Fibroblast of villous mesenchyme (primary cell): ENCODE measurements at places on chromosomes 3 and 15. TPM values are rescaled to one million over a fixed set of nuclear protein-coding genes. Genes with fewer than 3 reads are reported as not detected.

Gene TPRG1
- 1.3 and 3.5 TPM in 2 replicates for total RNA-seq

Gene CCR3
- total RNA-seq, result not detected in 2 replicates

Gene MKRN2OS
- total RNA-seq, result not detected in 2 replicates

Gene FHIT
- 1.6 and 2.2 TPM in 2 replicates for total RNA-seq

Gene PLCH1
- total RNA-seq, result 11.7 and 14.2 TPM in 2 replicates

Gene LRRC3B
- not detected in 2 replicates for total RNA-seq

Gene IL5RA
- not detected in 2 replicates for total RNA-seq

Gene CD200
- total RNA-seq, result 1.3 TPM in 2 replicates

Gene ROBO1
- total RNA-seq, result 65.4 and 88.5 TPM in 2 replicates

Gene SMCO1
- total RNA-seq, result under 0.01 TPM in 1 of 2 replicates, not detected in the other

Gene TRAIP
- total RNA-seq, result 3.0 and 3.5 TPM in 2 replicates

Gene SPTBN5
- 0.32 and 0.43 TPM in 2 replicates for total RNA-seq

Gene MST1R
- total RNA-seq, result under 0.01 and 0.32 TPM in 2 replicates

Gene ALPK3
- total RNA-seq, result 0.86 and 1.3 TPM in 2 replicates

Gene ARHGEF26
- 1.6 and 1.7 TPM in 2 replicates for total RNA-seq

Gene CPEB1
- 3.9 and 7.1 TPM in 2 replicates for total RNA-seq

Gene PTPN23
- 20.7 and 25.4 TPM in 2 replicates for total RNA-seq

Gene RAD54L2
- total RNA-seq, result 26.3 and 26.7 TPM in 2 replicates

Gene TMEM212
- not detected in 2 replicates for total RNA-seq

Gene KAT2B
- 9.7 and 12.5 TPM in 2 replicates for total RNA-seq

Gene THRB
- total RNA-seq, result 5.2 and 13.4 TPM in 2 replicates

Gene ATP6V1A
- 85.7 and 117 TPM in 2 replicates for total RNA-seq

DNA sequence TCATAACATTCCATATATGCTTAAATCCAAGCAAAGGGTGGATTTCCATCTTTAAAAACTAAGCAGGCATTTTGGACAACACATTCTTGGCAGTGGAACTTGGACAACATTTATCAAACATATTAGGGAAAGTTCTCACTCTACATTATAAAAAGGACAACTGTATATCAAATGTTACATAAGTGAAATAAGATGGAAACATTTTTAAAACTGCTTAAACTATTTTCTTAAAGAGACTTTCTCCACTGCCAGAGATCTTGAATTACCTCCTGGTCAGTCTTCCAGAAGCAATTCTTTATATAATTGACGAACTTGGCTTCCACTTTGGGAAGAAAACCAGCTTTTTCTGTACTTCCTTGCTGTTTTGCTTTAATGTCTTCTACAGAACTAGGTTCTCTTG, 109.3 kb downstream of the NEO1 start:
- no peak for DNase-seq

DNA sequence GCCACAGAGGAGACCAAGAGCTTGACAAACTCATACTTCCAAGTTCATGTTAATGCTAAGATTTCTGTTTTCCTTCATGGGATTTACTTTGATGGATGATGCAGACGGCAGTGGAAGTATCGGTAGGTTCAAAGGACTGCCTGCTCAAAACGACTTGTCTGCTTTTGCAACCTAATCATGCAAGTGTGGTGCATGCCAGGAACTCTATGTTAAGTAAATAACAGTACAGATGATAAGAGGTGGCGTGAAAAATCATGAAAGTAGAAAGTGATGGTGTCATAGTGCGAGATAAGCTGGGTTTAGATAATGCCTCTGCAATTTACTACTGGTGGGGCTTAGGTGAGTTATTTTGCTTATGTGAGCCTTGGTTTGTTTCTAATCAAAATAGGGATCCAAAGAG, 14.7 kb upstream of the LMCD1 start:
- peak; percentile 95 for DNase-seq

GRCh38 chr15:63860155-63860554, 26.4 kb upstream of the HERC1 start:
- DNase-seq, result no peak

- DNase-seq, result no peak
These were observed 25.7 kb downstream of the SPATA12 start for GRCh38 chr3:57086201-57086600.

- no peak for DNase-seq
These were observed 37.9 kb downstream of the DPH6 start for GRCh38 chr15:35507932-35508638.

GRCh38 chr15:67980773-67981685, 73.1 kb upstream of the PIAS1 start:
- no peak for DNase-seq

- DNase-seq, result peak; percentile 89
These were observed 47.6 kb upstream of the MED12L start for GRCh38 chr3:151037746-151038477.

DNA sequence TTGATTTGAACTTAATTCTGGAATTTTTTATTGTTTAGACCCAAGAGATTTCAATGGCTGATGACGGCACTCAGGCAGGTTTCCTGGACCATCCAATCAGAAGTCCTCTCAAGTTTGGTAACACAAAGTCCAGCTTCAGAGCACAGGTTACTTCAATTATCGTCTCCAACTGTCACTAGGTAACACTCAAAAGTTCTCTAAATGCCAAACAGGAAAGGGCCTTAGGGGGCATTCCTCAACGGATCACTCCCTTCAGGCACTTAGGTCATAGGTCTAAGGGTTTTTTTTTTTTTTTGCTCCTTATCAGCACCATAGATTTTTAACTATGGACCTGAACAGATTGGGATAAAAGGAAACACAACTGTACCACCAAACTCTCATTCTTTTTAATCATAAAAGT, 85.8 kb downstream of the MEIS2 start:
- DNase-seq, result no peak

DNA sequence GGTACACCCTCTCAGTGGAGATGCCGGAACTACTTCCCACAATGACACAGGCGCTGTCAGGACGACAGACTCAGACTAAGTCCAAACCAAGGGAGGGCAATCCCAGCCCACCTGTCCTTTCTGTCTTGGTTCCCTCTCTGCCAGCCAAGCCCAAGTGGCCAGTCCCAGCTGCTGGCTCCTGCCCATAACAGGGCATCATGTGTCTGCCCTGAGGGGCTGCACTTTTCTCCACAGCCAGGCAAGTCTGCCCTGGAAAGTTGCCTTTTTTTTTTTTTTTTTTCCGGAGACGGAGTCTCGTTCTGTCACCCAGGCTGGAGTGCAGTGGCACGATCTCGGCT, 20.0 kb upstream of the BCL2A1 start:
- DNase-seq, result no peak

- no peak for DNase-seq
These were observed 176.7 kb upstream of the PDZRN3 start for GRCh38 chr3:73801444-73801843.

- no peak for DNase-seq
These were observed 290.4 kb upstream of the TBL1XR1 start for GRCh38 chr3:177487635-177488186.

DNA sequence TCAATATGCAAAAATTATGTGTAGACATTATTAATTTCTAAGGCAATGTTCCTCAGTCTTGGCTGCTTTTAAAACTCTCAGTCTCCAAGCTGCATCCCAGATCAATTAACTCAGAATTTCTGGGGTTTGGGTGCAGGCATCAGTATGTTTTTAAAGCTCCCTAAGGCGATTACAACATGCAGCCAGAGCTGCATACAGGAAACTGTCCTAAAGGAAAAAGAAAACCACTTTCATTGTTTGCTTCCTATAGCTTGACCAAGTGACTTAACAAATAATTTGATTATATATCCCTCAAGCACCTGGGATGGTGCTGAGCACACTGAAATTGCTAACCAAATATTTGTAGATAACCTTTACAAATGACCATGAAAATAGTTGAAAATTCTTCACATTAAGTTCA, 194.7 kb downstream of the DTWD1 start:
- peak; percentile 21 for DNase-seq

GRCh38 chr3:160837394-160837980, 81.5 kb downstream of the PPM1L start:
- no peak for DNase-seq

GRCh38 chr3:150293401-150294001, 114.6 kb upstream of the TSC22D2 start:
- DNase-seq, result peak; percentile 47

DNA sequence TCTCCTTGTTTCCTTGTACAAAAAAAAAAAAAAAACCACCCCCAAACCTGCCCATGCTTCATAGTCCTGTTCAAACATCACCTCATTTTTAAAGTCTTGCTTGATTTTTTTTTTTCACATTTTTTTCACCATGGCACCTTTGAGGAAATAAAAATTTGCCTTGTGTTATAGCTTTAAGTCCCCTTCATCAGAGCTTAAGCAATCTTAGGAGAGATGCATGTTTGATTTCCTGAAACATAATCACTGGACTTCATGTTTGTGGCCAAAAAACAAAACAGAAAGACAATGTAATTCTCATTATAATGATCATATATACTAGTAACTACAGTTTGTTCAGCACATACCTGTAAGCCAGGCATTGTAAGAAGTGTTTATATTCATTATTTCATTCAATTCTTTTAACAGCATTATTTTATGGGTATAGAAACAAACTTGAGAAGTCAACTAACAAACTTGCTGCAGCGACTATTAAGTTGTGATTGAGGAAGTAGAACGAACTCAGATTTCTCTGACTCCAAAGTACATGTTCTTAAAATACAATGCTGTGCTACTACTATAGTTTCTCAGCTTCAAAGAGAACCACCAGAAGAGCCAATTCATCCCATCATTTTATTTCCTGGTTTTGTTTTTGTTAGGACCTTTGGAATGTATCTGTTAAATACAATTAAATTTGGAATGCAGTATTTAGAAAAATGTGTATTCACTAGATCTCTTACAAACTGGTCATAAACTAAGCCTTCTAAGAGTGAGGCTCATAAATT, 203.8 kb downstream of the TCF12 start:
- DNase-seq, result peak; percentile 22

GRCh38 chr3:107452436-107452835, 70.3 kb upstream of the BBX start:
- DNase-seq, result peak; percentile 24

DNA sequence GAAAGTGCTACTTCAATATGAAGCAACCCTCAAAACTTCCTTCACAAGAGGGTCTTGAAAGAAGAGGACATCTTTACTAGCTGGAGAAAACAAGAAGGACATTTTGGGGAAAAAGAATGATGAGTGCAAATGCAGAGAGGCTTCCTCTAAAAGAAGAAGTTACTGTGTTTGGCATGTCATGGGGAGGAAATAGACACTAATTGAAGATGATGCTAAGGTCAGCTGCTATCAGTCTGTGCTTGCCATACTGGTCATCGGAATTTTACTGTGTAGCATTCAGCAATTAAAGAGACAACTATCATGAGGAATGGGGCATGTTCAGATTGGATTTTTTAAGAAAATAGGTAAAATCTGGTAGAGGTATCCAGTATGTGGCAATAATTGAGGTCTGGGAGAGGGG, 60.0 kb downstream of the THRB start:
- DNase-seq, result no peak

GRCh38 chr15:73539212-73540128, 93.7 kb downstream of the NPTN start:
- peak; percentile 7 for DNase-seq

- no peak for DNase-seq
These were observed 33.5 kb downstream of the SLC9C1 start for GRCh38 chr3:112260563-112260962.

GRCh38 chr3:194235160-194235559, 99.2 kb downstream of the HES1 start:
- DNase-seq, result no peak

GRCh38 chr3:13275376-13276005, 144.6 kb downstream of the NUP210 start:
- DNase-seq, result no peak

DNA sequence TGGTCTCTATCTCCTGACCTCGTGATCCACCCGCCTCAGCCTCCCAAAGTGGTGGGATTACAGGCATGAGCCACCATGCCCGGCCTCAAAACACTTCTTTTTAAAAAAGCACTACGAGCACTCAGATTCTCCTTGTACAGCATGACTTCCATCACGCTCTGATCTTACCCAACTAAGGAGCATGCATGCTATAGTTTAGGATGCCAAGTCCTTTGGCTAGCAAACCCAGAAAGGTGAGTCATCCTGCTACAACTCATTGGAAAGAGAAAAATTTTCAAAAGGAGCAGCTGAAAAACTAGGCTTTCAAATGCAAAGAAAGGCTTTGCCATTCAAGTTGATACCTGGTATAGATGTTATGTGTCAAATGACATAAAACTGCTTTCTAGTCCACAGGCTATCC, 70.3 kb upstream of the PRICKLE2 start:
- DNase-seq, result peak; percentile 76

DNA sequence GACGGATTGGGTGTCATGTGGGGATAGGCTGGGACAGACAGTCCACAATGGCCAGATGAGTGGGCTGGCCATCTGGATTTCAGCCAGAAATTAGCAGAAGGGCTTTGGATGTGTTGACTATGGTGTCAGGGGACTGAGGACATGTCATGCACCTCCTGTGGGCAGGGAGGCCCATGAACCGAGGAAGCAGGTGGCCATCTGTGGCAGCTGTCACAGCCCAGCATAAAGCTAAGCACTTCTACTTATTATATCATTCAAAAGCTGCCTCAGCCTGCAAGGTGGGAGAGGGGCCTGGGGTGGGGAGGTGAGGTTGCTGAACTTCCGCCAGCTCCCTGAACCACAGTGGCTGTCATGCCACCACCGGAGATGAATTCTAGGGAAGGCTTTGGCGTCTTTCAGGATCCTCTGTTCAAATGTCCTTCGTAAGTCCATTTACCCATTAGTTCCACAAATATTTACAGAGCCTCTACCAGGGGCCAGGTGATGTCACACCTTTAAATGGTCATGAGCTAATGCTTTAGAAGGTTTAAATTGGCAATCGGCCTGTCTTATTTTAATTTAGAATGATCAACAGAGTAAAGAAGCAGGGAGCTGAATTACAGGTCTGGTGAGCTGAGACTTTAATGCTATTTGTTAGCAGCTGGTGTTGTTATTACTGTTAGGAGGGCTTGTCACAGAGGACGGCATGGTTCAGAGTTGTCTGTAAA, 23.6 kb upstream of the CAV3 start:
- no peak for DNase-seq

- no peak for DNase-seq
These were observed 11.3 kb downstream of the CISH start for GRCh38 chr3:50600141-50600753.

- no peak for DNase-seq
These were observed 396.5 kb downstream of the FHIT start for GRCh38 chr3:60854791-60855190.

DNA sequence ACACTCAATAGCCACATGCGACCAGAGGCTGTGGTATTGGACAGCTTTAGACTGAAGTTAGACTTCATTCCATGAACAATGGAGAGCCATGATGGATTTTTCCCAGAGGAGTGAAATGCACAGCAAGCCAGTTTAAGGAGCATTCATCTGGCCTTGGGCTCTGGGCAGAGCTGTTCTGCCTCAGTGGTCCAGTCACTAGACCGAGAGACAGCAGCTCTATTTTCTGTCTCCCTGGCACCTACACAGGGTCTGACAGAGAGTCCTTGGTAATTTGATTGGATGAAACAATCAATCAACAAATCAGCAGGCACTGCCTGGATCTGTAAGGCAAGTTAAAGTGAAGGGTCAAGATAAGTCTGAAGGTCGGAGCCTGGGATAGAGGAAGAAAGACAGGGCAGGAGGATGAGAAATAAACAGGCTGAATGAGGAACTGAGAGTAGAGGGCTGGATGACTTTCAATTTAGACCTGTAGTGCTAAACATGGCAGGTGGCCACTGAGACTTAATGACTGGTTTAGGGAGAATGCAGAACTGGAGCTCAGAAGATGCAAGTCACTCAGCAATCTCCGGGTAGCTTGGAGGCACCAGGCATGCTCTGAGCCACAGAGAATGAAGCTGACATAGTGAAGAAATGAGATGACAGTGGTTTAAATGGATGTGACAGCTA, 98.5 kb upstream of the SLC25A36 start:
- DNase-seq, result no peak
